ENCODE measurements at places on chromosomes 12 and 14.
A peak's percentile ranks its signal among the peaks of the same experiment; 100 is the strongest.

- DNase-seq = no peak
Measured at GRCh38 chr12:83807871-83808270, 1104.7 kb downstream of the SLC6A15 start.

GRCh38 chr12:38921025-38921677 is 15.8 kb upstream of the CPNE8 start:
- no peak for DNase-seq

GRCh38 chr12:52350786-52351185 is 16.5 kb downstream of the KRT85 start:
- DNase-seq = no peak

DNA sequence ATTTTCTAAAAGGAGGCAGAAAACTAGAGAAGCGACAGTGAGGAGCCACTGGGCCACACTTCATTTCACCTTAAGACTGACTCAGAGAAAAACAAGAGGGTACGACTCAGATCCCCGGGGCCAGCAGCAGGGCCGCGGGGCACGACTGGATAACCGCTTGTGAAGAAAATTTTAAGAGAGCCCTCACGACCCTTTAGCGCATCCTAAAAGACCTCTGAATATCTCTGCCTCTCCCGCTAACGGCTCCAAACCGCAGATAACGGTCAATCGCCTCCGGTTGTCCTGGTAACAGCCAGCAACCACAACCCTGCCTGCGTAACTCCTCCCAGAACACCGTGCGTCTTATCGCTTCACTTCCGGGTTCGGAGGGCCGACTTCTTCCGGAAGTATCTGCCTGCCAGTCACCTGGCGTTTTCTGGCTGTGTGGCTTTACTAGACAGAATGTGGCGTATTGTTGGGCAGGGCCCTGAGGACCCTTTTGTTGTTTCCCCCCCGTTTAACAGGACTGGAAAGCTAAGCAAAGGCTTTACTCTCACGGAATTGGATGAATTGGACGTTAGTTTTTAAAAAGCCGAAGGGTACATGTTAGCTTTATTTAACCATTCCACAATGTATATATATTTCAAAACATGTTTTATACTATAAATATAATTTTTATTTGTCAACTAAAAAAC is 5.4 kb upstream of the ATP23 start:
- DNase-seq = peak; percentile 96

- DNase-seq = no peak
Measured at GRCh38 chr12:72286526-72286925, 14.4 kb downstream of the TRHDE start.

DNA sequence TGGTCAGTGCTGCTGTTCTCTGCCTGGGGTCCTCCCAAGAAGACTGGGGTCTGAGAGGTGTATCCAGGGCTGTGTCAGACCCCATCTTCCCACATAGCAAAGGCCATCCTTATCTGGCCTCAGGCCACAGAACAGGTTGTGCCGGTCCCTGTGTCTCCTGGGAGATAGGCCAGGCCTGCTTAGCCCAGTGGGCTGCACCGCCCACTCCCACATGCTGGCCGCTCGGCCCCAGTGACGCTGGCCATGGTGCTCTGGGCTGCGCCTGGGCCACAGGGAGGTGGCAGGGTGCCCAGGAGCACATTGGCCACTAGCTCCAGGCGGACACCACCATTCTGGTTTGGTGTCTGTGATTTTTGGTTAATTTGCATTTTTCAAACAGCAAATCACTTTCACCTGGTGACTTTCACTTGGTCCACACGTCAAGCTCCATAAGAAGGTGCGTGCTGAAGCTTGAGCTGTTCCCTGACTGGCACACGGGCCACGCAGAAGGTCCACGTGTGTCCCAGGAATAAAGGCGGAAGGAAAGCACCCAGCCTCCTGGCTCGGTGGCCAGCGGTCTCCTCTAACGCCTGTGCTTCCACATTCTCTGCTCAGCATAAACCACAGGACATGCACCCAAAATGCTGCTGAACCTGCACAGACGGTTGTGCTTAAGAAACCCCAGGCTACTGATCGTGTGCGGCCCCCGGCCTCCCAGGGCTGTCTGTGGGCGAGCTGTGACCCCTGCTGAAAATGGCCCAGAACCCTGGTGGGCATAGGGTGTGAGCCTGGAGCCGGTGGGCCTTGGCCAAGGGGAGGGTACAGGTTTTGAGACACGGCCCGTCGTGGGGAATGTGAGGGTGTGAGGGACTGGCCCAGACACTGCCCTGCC is 4.6 kb downstream of the FBRSL1 start:
- DNase-seq = no peak

DNA sequence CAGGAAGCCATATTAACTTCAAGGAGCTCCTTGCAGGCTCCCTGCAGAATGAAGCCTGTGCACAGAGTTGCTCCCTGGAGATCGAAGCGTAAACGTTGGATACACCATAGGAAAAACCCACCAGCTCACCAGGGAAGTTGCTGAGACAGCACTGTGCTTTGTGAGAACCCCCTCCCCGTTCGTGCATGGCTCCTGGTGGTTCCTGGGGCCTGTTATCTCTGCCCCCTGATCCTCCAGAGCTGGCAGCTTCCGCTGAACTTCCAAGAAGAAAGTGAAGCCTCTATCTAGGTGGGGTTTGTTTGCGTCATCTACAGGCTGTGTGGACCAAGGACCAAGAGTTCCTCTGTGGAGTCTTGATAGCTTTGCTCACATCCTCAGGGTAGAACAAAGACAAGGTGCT is 2.4 kb upstream of the CCDC85C start:
- DNase-seq = no peak

DNA sequence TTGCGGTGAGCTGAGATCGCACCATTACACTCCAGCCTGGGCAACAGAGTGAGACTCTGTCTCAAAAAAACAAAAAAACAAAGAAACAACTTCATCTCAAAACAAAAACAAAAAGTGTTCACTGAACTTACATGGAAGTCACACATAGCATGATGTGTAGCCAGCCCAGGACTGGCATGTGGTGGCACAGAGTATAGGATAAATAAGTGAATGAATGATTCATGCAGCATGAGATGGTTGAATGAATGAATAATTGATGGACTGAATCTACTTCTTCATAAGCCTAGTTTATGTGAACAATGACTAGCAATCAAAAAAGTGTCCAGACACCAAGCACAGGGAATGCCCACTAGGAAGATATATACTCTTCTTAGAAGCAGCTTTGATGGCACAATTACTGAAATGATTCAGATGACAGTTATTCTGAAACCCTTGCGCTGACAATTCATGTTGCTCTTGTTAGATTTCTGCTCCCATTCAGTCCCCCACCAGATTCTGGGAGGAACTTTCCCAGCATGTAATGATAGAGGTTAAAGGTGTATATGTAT is 31.6 kb upstream of the SERPINA6 start:
- no peak for DNase-seq
